IPS-NIHi11 (cell line): ENCODE measurements at places on chromosomes 1 and 21.
A peak's percentile ranks its signal among the peaks of the same experiment; 100 is the strongest.

GRCh38 chr1:150281758-150282557 is at the start of gene CIART:
CIART (plus strand) TSS chr1:150282554; CDS start chr1:150283268, 714 bp downstream.
- peak; percentile 92 for DNase-seq

GRCh38 chr1:87588495-87588894 is 259.8 kb downstream of the LMO4 start:
- DNase-seq: no peak

DNA sequence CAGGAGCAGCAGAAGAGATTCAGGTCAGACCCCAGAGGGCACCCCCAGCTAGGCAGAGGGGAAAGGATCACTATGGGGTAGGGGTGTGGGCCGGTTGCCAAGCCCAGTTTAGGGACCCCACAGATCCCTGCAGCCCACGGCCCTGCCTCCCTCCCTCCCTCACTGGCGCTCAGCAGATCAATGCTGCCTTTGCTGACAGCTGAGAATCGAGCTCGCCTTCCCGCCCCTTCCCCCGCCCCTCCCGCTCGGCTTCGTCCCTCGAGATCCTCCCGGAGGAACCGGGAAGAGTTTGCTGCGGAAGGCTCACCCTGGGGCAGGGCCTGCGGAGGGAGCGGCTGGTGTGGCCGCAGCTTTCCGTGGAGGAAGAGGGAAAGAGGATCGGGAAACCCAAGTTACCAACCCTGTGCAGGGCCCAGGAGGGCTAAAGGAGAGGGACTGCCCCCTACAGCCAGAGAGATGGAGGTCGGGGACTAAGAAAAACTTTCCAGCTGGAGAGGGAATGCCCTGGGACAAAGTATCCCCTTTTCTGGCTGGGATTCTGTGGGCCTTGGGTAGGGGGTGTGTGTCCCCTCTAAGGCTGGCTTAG is 1.1 kb upstream of the KCNQ4 start:
- DNase-seq: no peak

DNA sequence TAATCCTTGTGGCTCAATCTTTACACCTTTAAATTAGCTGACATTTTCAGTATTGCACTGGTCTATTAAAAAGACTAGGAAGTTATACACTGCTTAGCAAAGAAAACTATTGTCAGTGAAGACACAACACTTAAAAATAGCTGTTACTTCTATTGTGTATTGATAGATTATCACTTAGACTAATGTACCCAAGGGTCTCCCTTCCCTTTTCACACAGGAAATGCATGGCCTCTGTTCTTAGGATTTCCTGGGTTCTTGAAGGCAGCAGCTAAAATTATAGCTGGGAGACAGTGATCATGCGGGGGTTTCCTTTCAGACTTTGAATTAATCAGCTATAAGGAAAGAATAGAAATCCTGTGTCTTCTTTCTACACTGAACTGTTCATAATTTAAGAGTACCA is 12.8 kb downstream of the DIP2A start:
- no peak for DNase-seq

DNA sequence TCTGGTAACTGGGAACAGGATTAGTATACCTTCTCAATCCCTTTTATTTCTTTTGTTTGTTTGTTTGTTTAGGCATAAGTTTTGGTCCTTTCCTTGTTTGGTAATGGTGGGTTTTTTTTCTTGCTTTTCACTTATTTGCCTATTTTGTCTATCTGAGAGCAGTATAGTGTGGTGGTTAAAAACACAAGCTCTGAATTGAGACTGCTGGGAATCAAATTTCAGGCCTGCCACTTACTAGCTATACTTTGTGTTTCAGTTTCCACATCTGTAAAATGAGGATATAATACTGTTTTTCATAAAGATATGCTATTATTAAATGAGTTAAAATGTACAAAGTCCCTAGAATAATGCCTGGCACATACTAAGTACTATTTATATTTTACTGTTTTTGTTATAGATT is 81.6 kb upstream of the IVNS1ABP start:
- DNase-seq: no peak

- peak; percentile 89 for DNase-seq
These were observed 81.1 kb downstream of the PGM1 start for GRCh38 chr1:63674238-63674864.

GRCh38 chr1:194355488-194356106 is 1169.2 kb upstream of the B3GALT2 start:
- DNase-seq: no peak

DNA sequence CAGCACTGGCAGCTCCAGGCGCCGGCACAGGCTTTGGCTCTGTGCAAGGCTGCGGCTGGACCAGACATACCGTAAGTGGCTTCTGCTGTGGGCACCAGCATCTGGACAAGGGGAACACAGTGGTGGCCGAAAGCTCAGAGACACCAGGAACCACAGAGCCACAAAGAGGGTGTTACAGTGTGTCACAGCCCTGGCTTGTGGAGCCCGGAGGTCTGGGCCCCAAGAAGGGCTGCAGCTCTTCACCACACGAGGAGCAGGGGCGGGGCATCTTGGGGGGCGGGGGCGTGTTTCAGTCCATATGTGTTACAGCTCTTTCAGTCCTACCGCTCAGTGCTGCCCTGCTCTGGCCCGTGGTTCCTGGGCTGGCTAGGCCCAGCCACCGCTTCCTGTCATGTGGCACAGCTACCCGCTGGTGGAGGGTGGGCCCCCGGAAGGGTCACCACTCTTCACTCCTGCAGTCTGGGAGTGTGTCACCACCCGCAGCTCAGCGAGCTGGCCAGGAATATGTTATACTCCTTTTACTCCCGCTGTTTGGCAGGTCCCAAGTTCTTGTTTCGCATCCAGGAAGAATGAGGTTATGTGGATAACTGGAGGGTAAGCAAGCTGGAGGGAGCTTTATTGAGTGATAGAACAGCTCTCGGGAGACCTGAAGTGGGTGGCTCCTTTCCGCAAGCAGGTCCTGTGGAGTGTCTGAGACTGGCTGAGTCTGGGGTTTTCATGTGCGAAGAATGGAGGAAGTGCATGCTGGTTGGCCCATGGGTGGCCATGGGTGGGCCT is 3.3 kb upstream of the LSM10 start:
- DNase-seq: peak; percentile 68

GRCh38 chr1:110647254-110647891 is 27.4 kb downstream of the KCNA3 start:
- no peak for DNase-seq

- no peak for DNase-seq
These were observed 4.1 kb upstream of the FCRL2 start for GRCh38 chr1:157781048-157781447.

DNA sequence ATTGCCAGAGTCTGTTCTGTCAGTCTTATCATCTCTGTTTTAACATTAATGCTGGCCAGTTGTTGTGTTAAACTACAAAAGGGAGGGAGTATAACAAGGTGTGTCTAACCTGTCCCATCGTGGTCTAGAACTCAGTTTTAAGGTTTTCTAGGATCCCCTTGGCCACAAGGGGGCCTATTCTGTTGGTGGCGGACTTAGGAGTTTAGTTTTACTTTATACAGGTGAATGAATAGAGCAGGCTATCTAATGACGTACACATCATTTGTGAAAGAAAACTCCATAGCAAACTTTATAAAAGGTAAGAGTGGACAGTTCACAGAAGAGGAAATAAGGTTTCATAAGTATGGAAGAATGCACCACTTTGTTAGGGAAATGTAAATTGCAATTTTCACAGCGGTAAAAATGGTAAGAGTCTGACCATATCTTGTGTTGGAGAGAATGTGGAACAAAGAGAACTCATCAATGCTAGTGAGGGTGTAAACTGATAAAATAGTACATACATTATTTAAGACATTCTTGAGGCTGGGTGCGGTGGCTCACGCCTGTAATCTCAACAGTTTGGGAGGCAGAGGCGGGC is 2.5 kb upstream of the ATF6 start:
- DNase-seq: peak; percentile 31

- peak; percentile 69 for DNase-seq
These were observed 814 bp upstream of the DYRK3 start for GRCh38 chr1:206634365-206635079.

DNA sequence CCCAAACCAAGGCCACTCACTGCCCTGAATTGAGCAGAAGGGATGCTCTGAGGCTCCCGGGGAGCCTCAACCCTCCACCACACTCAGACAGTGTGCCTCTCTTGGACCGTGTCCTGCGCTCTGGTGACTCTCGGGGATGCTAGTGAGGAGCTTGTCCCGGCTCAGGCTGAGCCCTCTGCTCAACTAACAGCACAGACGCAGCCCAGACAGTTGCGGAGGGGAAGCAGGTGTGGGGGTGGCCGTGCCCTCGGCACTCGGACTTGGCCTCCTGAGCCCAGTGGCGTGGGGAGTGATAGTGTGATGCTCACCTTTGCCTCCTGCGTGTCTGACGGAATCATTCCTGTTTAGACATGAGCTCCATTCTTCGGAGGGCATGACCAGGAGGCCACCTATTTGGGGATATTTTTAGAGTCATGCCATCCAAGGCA is 15.4 kb upstream of the SLC19A1 start:
- no peak for DNase-seq

DNA sequence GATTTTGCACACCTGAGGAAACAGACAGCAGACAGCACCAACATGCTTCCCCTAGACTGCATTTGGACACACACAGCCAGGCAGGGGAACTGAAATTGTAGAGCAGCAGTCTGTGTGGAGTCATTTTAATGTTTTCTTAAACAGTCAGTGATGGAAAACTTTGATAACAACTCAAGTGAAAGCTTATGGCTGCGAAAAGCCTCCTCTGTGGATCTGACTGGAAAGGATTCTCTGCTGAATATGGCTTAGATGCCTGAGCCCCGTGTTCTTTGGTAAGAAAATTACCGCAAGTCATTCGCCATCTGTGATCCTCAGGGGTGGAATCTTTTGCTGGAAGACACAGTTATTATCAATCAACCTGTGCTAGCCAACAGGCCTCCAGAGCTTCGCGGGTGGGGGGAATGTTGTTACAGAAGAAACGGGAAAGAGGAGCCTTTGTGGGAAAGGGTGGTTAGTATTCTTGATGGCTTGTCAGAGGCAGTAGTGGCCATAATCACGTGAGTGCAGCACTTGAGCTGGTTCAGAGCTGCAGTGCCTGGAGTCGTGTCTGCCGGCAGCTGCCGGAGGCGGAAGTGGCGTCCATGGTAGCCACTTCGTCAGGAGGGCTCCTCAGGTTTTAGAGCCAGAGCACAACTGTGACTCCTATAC is 204.7 kb downstream of the ST6GALNAC3 start:
- no peak for DNase-seq

GRCh38 chr1:158055854-158056253 is 62.4 kb downstream of the KIRREL1 start:
- no peak for DNase-seq
